Bronchial epithelial cell (primary cell): ENCODE measurements at places on chromosomes 13 and 19.

GRCh38 chr19:38229585-38230073 is 5.6 kb upstream of the DPF1 start:
- peak; percentile 43 for DNase-seq

DNA sequence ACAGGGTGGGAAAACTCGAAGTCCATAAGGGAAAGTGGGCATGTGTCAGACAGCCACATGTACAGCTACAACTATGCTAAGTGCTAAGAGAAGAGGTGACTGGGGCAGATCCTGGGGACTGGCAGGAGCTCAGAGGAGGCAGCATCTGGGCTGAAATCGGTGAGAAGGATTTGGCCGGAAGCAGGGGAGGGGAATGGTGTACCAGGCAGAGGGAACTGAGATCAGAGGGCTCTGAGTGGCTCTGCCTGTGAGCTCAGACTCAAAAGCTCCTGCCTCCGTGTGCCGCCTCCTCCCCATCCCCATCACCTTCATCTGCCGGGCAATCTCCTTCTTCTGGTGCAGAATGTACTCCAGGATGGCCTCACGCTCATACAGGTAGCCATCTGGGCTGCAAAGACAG is 21.8 kb downstream of the NOSIP start:
- no peak for DNase-seq

DNA sequence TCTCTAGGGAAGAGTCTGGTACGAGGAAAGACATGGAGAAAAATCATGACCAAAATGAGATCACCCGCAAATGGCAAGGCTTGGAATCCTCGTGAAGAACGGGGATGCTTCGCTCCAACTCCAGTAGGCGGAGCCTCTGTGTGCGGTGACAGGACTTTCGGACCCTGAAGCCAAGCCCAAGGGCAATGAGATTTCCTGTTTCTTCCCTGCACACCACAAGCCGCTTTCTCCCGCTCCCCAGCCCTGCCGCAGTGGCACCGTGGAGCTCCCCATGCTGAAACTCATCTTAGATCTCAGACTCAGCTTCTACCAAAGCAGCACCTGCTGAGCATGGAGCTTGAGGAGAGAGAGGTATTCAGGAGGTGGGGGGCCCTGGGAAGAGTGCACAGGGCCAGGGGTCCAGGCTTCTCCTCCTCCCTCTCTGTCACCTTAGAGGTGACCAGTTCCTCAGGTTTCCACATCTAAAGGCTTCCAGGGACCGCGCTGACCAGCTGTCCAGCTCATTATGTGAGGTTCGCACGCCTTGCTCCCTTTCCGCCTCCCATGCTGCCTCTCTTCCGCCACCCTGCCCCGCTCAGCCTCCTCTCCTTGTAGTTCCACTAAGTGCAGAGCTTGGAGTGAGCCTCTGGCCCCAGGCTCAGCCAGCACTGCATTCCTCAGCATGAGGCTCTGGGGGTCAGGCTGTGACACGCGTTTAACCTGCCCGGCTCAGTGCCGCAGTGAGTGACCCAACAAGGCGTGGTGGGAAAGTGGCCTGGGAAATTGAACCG is 153.8 kb upstream of the SOX1 start:
- no peak for DNase-seq

GRCh38 chr13:97502181-97502580 is 68.2 kb downstream of the RAP2A start:
- DNase-seq = no peak

DNA sequence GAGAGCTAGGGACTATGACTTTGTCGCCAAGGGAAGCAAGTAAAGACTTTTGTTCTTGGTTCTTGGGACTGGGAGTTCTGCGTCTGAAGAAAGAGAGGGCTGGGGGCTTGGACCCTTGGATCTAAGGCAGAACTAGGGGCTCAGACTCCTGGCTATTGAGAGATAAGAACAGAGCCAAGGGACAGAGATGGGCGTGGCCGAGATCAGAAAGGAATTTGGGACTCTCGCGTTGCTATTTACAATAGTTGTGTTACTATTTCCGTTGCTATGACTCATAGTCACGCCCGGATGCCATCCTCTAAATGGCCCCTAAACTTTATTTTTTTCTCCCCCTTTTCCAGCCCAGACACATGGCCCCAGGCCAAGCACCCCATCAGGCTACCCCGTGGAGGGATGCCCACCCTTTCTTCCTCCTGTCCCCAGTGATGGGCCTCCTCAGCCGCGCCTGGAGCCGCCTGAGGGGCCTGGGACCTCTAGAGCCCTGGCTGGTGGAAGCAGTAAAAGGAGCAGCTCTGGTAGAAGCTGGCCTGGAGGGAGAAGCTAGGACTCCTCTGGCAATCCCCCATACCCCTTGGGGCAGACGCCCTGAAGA is 759 bp downstream of the PPP1R15A start:
- DNase-seq = peak; percentile 91

- DNase-seq = peak; percentile 81
Observed at GRCh38 chr19:13172346-13173138, 22.3 kb downstream of the IER2 start.

DNA sequence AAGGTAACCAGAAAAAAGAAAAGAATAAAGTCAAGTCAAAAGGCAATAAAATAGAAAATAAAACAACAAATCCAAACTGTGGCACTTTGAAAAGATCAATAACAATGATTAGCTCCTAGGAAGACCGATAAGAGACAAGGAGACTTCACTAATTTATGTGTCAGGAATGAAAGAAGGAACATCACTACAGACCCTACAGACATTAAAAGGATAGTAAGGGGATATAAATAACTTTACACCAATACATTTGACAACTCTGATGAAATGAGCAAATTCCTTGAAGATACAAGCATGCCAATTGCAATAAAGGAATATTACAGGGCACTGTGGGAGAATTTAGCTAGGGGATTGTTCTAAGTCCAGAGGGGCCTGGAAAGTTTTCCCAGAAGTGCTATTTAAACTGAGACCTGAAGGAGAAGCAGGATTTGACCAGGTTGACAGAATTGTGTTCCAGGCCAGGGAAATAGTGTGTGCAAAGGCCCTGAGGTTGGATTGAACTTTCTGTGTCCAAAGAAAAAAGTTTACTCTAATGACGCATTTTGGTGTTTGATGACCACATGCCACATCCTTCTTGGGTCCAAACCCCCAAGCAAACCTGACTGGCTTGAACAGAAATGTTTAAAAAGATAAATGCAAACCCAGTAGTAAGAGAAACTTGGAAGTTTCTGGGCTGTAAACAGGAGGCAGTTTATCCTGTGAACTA is 1.6 kb upstream of the C19orf38 start:
- DNase-seq = no peak

DNA sequence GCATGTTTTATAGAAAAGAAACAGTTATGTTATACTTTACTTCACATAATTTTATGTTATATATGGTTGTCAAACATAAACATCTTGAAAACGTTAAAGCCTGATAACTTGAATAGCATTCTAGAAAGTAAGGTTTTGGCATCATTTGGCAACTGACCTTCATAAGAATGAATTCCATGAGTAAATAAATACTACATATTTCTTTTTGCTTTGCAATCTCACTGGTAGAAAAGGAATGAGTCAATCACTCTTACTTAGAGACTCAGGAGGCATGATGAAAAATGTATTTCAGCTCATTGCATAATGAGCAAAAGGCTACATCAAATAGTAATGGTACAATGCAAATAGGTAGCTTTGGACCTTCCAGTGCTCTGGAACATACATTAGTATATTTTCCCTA is 1381.9 kb downstream of the EFNB2 start:
- DNase-seq = peak; percentile 2

- no peak for DNase-seq
Observed at GRCh38 chr19:50803633-50804419, 13.6 kb downstream of the ACP4 start.

DNA sequence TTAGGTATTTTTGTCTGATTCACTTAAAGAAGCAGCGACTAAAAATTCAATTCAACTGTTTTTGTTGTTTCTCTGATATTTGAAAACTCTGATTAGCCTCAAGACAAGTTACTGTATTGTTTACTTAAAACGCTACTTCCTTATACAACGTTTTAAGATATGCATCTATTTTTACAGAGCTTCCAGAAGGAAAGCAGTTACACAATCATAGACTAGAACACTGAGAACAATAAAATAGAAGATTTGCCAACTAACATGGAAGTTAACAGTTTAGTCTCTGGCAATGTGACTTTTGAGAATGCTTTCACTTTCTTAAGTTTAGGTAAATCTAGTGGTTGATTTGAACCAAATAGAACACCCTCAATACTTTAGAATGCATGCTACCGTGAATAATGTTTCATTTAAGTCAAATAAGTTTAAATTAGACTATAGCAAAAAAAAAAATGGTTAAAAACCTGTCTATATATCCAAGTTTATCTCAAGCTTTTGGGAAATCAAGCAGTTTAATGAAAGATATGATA is 614.8 kb downstream of the DACH1 start:
- peak; percentile 25 for DNase-seq

DNA sequence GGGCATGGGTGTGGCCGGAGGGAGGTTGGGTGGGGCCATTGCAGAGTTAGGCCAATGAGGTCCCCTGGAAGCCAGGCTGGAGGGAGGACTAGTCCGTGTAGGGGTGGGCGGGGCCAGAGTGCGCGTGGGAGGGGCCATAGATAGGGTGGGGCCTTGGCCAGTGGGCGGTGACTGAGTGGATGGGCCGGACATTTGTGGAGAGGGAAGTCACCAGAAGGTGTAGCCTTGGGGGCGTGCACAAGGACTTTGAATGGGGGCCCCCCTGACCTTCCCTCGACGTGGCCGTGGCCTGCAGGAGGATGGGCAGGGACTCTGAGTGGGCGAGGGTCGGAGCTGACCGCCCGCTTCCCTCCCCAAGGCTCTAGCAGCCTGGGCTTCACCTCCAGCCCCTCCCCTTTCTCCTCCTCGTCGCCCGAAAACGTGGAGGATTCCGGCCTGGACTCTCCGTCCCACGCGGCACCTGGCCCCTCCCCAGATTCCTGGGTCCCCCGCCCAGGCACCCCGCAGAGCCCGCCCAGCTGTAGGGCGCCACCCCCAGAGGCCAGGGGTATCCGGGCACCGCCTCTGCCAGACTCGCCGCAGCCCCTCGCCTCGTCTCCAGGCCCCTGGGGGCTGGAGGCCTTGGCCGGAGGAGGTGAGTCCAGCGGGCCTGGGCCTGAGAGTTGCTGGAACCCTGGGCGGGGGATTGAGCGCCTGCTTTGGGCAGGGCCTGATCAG is 16.5 kb upstream of the B3GNT3 start:
- DNase-seq = peak; percentile 58

- DNase-seq = no peak
Observed at GRCh38 chr13:111371720-111372119, 51.3 kb downstream of the TEX29 start.

GRCh38 chr13:58247080-58247479 is 615.5 kb downstream of the PCDH17 start:
- no peak for DNase-seq

- DNase-seq = no peak
Observed at GRCh38 chr19:18893587-18894253, 2.2 kb downstream of the CERS1 start.

DNA sequence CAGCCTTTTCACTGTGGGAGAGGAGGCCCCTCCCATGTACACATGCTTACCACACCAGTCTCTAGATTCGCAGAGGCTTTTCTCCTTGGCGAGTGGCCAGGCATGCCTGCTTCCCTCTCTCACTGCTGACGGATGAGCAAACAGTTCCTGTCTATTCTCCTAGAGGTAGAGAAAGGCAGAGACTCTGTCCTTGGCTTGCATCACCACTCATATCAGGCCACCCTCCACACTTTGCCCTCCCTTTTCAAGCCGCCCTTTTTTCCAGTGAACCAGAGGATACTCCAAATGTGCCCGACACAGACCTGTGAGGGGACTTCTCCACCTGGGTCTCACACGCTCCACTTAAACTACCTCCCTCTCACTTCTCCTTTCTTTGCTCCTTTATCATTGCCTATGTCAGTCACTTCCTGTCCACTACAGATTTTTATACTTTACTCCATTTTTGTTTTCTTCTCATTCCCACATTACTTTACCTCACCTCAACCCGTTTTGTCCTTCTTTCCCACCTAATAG is 284.6 kb downstream of the DNAJC15 start:
- peak; percentile 86 for DNase-seq

DNA sequence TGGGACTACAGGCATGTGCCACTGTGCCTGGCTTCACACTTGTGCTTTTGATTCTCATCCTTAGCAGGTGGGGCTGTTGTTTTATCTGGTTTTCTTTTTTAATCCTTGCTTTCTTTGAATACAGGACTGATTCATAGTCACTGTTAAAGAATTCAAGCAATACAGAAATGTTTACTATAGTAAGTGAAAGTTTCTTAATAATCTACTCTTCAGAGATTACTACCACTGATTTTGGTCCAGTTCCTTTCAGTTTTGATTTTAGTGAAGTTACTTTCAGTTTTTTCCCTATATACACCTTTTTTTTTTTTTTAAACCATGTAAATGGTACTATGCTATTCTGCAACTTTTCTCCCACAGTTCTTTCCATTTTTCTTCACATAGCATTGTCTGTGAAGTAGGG is 53.6 kb downstream of the GATAD2A start:
- no peak for DNase-seq

- no peak for DNase-seq
Observed at GRCh38 chr13:34897220-34897619, 44.9 kb upstream of the NBEA start.

DNA sequence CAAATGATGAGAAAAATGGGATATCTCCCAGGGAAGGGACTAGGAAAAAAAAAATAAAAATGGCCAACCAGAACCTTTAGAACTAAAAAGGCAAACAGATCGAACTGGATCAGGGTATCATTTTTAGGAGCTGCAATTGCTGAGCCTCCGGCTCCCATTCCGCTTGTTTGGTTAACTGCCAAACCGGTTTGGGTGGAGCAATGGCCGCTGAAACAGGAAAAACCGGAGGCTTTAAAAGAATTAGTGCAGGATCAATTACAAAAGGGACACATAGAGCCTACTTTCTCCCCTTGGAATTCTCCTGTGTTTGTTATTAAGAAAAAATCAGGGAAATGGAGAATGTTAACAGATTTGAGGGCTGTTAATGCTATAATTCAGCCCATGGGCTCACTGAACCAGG is 12.7 kb upstream of the ZNF443 start:
- DNase-seq = peak; percentile 40

DNA sequence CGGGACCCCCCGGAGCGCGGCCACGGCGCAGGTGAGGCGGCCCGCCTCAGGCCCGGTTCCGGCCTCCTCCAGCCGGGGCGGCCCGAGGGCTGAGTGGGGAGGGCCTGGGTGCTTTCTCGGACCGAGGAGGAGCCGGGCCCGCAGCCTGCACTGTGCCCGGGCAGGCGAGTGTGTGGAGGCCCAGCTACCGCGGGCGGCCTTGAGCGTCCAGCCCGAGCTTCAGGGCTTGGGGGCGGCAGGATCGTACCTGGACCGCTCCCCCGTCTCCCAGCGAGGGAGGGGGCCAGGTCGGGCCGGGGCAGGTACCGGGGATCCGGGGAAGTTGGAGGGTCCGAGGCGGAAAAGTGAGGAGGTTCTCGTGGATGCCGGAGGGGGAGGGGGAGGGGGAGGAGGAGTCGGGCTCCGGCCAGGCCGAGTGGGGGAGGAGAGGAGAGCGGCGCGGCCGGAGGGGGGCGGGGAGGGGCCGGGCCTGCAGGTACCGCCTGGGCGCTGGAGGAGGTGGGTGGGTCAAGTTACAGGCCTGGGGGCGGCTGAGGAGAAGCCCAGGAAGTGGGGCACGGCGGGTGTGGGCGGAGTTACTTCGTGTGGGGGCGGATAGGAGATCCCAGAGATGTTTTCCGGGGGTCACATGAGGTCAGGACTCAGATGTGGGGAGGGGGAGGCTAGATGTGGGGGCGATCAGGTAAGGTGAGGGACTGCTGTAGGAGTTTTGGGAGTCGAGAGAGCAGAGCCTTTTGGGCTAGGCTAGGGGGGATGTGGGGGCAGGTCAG is 545 bp downstream of the NACC1 start:
- DNase-seq = peak; percentile 35

GRCh38 chr19:4602915-4603314 is 36.4 kb upstream of the TNFAIP8L1 start:
- no peak for DNase-seq
